ENCODE measurements at places on chromosomes 5 and 9.

DNA sequence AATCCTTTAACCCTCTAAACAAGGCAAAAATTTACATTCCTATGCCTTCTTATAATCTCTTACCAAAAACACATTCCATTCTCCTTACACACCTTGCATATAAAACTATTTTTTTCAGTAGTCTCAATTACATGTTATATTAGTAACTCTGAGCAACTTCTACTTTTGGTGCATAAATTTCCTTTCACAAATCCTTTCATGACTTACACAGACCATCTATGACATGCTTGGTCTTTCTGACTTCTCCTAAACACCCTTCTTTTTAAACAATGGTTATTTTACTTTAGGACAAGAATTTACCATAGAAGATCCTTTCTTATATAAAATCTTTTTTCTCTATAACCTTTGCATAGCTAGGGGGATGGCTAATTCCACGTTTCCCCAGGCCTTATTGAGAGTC, 208.0 kb upstream of the ARRDC3 start:
- no peak for DNase-seq

GRCh38 chr5:37435261-37435660, 56.1 kb downstream of the WDR70 start:
- no peak for DNase-seq

GRCh38 chr5:109324351-109324750, 85.4 kb downstream of the PJA2 start:
- DNase-seq: no peak

DNA sequence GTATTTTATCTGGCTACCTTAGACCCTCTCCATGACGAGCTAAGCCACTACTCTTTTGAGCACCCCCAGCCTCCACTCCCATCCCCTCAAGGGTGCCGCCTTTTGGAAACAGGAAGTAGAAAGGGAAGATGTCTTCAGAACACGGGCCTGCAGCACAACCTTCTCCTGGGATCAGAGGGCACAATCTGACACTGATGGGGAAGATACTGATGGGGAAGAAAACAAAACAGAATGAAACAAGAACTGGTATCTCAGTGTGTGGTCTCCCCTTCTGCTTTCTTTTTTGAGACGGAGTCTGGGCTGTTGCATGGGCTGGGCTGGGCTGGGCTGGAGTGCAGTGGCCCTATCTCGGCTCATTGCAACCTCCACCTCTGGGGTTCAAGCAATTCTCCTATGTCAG, 539.7 kb upstream of the DAP start:
- no peak for DNase-seq

- DNase-seq: no peak
These were observed 57.0 kb downstream of the WNK2 start for GRCh38 chr9:93240891-93241334.

- no peak for DNase-seq
These were observed at the start of gene SEPTIN8 for GRCh38 chr5:132777209-132778069. Gene SEPTIN8, minus strand, starts transcription at chr5:132777239. Its CDS starts 102 bp downstream, at chr5:132777137.

- no peak for DNase-seq
These were observed 21.5 kb downstream of the EXOC3 start for GRCh38 chr5:464446-464842.

DNA sequence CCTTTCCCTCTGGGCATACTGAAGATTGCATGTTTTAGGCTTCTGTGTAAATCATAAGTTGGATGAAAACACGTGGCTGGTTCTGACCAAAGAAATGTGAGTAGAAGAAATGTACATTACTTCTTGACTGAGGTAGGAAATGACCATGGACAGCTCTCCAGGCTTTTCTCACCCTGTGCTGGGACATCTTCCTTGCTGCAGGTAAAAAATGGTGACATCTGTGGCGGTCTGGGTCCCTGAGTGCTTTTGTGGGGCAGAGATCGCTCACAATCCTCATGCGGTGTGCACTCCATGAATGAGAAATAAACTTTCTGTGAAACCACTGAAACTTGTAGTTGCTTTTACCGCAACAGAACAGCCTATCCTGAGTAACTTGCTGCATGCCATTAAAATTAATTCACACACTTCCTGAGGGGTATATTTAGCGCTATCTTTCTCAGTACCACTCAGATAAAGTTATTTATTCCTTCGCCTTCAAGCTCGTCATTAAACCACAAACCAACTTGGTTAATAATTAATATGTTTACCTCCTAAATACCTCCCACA, 730.4 kb downstream of the EFNA5 start:
- no peak for DNase-seq

DNA sequence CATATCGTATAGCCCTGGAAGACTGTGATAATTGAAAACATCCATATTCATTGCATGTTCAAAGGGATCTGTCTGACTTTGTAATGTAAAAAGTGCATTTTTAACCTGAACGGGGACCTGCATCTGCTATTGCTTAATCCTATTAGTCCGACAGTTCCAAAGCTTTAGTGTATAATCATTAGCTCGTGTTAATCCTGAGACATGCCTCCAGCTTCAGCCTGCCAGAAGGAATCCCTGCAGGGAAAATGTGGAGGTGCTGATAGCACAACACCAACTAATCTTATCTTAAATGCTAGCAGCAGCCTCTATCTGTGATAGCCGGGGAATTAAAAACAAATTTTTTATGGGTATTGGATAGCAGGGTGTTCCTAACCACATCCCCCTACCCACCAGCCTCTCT, 495.2 kb downstream of the TLE4 start:
- DNase-seq: no peak

DNA sequence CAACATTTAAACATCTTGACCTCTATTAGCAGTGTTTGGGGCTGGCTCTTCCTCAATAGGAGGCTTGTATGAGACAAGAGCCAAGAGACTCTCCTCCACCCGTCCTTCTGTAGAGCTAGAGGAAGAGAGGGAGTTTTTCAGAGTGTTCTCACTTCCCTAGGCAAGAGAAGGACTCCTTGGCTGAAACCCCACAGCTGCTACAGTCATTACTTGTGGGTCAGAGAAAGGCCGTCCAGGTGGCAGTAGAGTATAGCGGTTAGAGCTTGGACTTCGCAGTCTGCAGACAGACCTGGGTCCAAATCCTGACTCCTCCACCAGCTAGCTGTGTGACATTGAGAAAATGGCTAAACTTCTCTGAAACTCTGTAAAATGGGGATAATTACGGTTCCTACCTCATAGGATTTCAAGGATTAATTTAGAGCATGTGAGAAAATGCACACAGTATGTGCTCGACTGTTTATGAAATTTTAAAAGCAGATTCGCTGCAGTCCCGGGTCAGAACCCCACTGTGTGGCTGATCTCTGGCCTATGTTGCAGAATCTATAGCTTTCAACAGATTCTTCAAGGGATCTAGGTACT, 80.8 kb upstream of the ARAP3 start:
- no peak for DNase-seq

GRCh38 chr9:86676396-86676795, 270.9 kb downstream of the GAS1 start:
- DNase-seq: no peak

DNA sequence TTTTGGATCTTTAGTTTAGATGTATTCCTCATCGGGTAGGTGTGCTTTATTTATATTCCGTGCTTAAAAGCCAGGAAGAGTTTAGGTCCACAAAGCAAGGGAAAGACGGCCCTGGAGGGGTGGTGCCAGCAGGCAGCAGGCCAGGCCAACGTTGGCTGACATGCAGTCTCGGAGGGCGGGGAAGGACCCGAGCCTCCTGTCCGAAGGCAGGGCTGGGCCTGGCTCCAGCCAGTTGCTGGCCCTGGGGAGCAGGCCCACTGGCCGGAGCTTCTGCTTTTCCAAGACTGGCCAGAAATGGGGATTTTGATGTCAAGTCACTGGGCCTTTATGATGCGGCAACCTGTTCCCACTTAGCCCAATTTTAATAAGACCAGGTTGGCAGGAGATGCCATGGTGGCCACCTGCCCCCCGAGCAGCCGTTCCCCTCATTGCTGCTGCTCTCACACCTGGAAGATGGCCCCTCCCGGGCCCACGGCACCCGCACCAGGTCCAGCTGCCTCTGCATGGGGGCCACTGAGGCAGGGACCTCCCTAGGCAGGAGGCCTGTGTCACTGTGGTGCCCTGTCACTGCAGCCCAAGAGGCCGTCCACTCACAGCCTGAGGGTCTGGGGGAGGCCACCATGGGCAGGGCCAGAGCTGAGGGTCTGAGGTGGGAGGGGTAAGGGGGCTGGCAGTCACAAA, 23.2 kb downstream of the LPCAT1 start:
- DNase-seq: no peak

DNA sequence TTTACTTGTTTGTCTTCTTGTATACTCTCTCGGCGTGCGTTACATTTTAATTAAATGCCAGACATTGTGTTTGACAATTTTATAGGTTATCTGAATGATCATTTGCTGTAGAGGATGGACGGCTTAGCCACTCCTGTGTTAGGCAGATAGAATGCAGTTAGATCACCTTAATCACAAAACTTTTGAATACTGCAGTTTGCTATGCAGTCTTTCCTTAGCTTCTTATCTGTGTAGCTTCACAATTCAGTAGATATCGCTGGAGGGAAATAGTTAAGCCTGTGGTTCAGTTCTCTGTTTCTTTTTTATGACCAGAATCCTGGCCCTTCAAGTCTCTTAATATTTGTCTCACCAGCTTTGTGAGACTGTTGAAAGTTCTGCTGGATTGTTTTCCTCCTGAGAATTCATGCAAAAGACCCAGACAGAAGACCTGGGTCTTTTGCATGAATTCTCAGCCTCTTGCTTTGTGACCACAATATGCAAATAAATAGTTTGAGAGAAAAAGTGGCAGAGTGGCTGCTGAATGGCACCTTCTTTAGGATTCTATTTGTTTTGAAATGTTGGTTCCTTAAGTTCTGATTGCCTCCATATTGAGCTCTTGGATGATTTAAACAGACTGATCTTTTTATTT, 40.2 kb downstream of the RASA1 start:
- no peak for DNase-seq

DNA sequence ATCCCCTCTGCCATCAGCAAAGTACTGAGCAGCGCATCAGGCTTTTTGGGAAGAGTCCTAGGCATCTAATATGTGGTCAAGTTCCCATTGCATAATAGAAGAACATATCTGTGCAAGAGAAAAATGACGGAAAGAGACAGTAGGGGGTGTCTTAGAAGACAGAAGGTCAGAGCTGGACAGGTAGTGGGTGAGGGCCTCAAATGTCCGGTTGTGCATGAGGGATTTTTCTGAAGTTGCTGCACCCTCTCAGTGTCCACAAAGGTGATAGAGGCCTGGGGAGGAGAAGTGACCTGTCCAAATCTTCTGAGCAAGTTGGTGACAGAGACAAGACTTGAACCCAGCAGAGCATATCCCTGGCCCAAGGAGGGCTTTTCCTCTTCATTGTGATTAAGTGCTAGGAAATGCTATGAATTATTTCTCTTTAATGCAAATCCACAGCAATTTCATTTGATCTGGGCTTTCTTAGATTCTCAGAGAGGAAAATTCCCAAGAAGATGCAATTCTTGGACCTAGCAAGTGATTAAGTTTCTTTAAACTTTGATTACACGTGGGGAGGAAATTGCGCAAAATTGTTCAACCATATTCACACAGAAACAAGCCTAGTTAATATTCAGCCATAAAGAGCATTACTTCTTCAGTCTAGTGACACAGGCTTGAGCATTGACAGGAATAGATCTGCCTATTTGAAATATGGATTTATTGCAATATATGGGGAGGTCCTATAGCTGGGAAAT, at the start of gene OR2S2:
Gene OR2S2 (minus strand): TSS at position 51 of the 734 bp plus-strand sequence. CDS start 56 bp downstream, outside the sequence.
- no peak for DNase-seq

DNA sequence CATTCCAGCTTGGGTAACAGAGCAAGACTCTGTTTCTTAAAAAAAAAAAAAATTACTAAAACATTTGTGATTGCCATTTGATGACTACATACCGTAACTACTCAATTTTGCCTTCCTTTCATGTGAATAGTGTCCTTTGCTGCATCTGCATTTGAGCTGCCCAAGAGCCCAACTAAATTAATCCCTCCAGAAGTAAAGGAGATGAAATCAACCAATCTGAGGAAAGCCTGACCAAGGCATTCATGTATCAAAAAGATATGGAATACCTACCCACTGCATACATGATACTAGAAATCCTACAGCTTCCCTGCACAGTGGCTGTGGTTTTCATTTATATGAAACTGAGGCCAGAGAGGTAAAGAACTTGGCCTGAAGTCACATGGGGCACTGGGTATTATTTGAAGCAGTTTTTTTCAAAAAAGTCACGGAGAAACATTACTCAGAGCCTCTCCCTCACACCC, 177.5 kb downstream of the AOPEP start:
- DNase-seq: no peak

GRCh38 chr9:34121996-34122395, 4.5 kb downstream of the DCAF12 start:
- DNase-seq: no peak

DNA sequence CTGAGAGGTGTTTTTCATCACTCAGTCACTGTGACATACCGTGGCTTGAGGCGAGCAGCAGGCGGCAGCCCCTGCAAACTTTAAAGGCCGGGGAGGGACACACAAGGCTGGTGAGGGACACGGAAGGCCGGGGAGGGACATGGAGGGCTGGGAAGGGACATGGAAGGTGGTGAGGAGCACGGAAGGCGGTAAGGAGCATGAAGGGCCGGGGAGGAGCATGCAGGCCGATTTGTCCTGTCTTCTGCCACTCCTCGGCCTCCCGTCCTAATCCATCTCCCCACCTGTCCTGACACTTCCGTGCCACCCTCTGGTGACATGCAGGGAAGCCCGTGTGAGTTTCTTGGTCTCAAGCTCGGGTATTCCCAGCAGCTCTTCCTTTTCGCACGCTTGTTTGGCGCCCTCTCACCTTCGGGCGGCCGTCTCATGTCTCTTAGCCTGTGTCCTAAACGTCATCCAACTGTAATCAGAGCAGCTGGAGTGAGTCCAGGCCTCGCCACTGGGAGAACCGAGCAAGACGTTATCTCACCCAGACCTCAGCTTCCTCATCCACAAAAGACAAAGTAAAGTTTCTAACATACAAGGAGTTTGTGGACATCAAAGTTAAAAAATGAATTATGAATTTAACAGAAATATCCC, 126.5 kb downstream of the MRPL36 start:
- no peak for DNase-seq

DNA sequence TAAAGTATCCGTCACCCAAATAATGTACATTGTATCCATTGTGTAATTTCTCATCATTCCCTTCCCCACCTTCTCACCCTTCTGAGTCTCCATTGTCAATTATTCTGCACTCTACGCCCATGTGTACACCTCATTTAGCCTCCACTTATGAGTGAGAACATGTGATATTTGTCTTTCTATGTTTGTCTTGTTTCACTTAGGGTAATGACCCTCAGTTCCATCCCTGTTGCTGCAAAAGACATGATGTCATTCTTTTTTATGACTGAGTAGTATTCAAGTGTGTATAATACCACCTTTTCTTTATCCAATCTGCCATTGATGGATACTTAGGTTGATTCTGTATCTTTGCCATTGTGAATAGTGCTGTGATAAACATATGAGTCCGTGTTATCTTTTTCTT, 4.9 kb upstream of the SPATA31C2 start:
- DNase-seq: no peak

- DNase-seq: no peak
These were observed 152.5 kb upstream of the ALDH1B1 start for GRCh38 chr9:38240051-38240450.

Measured in NCI-H1417 treated with DMSO at 0.1 percent for 48 hours (cell line).